PC-9 (cell line): ENCODE measurements at places on chromosomes 1 and 21. TPM values are rescaled to one million over a fixed set of nuclear protein-coding genes. Genes with fewer than 3 reads are reported as not detected.

GRCh38 chr1:7366955-7367665 lies 404.0 kb upstream of the VAMP3 start:
- H3K4me3 ChIP-seq = no peak overlapping the region
- no peak for DNase-seq
- no peaks in the 10 kb centered on the region for H3K36me3 ChIP-seq
- H3K27me3 ChIP-seq = peaks cover 22% of the 10 kb centered on the region; the same call in 1 of the 2 replicates
- no peaks in the 10 kb centered on the region for H3K4me1 ChIP-seq
- no peak overlapping the region for H3K27ac ChIP-seq

GPR25 gene
- not detected in 2 replicates for total RNA-seq

- H3K27me3 ChIP-seq = no peaks in the 10 kb centered on the region
- peaks cover 71% of the 10 kb centered on the region for H3K4me1 ChIP-seq
- H3K27ac ChIP-seq = no peak overlapping the region; the same call in 1 of the 2 replicates
- no peak overlapping the region for H3K4me3 ChIP-seq
- DNase-seq = no peak
- H3K36me3 ChIP-seq = no peaks in the 10 kb centered on the region
Measured at GRCh38 chr1:161091796-161092507, 2.6 kb upstream of the NECTIN4 start.

ADORA3 gene
- total RNA-seq = not detected in 2 replicates

OR2M3 gene
- 0.20 and 0.35 TPM in 2 replicates for total RNA-seq

DNA sequence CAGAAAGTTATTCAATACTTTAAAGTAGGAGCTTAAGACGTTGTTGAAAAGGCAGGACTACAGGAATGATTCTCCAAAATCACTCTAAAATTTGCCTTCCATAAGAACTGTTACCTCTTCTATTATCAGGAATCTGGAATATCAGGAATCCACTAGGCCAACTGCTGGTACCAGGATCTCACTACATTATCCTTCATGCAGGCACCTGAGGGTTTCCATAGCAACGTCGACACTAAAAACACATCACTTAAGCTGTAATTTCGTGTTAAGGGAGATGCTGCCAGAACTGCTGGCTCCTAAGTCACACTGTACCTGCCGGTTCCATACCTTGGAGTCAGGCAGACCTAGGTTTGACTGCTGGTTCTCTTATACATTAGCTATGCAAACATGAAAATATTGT lies 139.7 kb upstream of the C1orf87 start:
- no peaks in the 10 kb centered on the region for H3K36me3 ChIP-seq
- H3K4me3 ChIP-seq = no peak overlapping the region
- no peaks in the 10 kb centered on the region for H3K4me1 ChIP-seq

DNA sequence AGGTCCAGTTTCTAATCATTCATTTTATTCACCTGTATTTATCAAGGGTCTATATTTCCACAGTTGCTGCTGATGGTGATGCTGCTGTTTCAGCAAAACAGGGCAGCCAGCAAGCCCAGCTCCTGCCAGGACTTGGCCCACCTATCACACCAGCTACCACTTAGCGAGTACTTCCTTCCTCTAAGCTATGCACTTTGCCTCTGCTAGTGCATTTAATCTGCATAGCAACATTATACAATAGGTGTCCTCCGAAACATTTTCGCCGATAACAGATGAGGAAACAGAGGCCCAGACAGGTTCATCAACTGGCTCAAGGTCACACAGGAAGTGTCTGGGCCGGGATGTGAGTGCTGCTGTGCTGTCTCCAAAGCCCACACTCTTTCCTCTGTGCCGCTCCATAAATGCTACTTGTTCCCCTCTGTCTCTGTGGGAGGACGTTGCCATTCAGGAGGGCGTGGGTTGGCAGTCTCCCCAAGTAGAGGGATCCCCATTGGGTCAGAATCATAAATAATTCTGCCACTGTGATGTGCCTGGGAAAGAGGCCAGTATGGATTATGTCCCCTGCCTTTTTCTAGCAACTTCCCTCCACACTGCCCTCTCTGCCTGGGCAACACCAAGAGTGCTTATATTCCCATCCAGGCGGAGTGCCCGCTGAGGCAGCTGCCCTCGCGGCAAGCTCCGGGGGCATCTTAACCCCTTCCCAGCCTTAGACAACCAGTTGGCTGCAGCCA lies 9.4 kb upstream of the PLEKHA6 start:
- DNase-seq = no peak
- H3K4me3 ChIP-seq = no peak overlapping the region
- no peaks in the 10 kb centered on the region for H3K27me3 ChIP-seq
- H3K36me3 ChIP-seq = peaks cover 5% of the 10 kb centered on the region
- H3K27ac ChIP-seq = no peak overlapping the region

AVPR1B gene
- not detected in 2 replicates for total RNA-seq

DNA sequence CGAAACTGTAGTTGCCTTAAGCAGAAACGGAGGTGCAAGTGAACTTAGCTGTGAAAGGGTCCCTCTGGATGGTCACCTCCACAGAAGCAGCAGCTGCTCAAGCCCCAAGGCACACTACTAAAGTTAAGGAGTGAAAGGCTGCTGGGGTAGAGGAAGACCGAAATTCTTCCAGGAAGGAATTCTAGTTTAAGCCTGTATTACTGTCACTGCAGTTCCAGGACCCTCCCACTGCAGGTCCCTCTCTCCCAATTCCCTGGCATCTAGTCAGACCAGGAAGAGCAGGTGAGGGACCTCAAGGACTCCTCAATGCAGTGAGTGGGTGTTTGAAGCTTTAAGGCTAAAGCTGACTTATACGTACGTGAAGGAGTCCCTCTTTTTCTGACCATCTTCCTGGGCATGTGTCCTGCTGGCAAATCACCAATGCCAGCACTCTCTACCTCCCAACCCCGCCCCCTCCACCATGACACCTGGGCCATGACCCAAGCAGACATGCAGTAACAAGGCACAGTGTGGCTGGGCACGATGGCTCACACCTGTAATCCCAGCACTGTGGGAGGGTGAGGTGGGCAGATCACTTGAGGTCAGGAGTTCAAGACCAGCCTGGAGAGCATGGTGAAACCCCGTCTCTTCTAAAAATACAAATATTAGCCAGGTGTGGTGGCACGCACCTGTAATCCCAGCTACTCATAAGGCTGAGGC lies 57.2 kb downstream of the TGFBR3 start:
- no peaks in the 10 kb centered on the region for H3K36me3 ChIP-seq
- no peak overlapping the region for H3K27ac ChIP-seq
- H3K4me3 ChIP-seq = no peak overlapping the region
- no peak for DNase-seq

- H3K27ac ChIP-seq = peak overlapping the region; percentile 89
- H3K27me3 ChIP-seq = no peaks in the 10 kb centered on the region
- peaks cover 66% of the 10 kb centered on the region for H3K4me1 ChIP-seq
Measured at GRCh38 chr1:44048532-44049215, 17.4 kb upstream of the SLC6A9 start.

GRCh38 chr1:205342986-205343385 lies 13.7 kb downstream of the KLHDC8A start:
- peaks cover 8% of the 10 kb centered on the region for H3K4me1 ChIP-seq
- H3K27me3 ChIP-seq = peaks cover 13% of the 10 kb centered on the region
- H3K27ac ChIP-seq = no peak overlapping the region
- DNase-seq = no peak
- H3K36me3 ChIP-seq = no peaks in the 10 kb centered on the region

GRCh38 chr1:36481771-36482723 lies 666 bp downstream of the CSF3R start:
- no peaks in the 10 kb centered on the region for H3K36me3 ChIP-seq
- no peak overlapping the region for H3K4me3 ChIP-seq
- peaks cover 29% of the 10 kb centered on the region for H3K4me1 ChIP-seq
- no peak for DNase-seq
- no peak overlapping the region for H3K27ac ChIP-seq

DNA sequence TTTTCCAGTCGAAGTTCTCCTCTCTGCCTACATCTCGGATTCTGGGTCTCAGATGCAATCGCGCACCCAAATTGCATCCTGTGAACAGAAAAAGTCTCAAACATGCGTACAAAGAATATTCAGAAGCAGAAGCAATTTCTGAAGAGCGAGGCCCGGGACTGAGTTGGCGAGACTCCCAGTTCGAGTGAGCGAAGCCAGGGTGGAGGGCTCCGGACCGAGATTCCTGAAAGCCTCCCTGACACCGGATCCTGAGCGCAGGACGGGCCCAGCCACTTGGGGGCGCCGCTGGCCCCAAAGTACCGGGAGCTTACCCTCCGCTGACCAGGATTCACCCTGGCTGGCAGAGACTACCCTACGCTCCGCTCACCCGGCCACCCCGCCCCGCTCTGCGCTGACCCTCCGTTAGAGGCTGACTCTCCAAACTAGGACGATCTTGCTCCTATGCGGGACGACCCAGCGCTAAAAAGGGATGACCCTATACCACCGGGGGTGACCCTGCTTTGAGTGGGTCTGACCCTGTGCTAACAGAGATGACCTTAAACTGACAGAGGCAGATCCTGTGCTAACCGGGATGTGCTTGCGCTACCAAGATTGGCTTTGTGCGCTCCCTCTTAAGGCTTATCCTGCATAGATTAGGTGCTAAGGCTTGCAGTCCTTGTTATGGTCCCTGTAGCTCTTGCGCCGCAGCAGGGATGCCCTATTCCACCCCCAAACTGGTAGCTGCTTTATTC lies 12.1 kb downstream of the FOXD2 start:
- no peak overlapping the region for H3K4me3 ChIP-seq
- H3K36me3 ChIP-seq = no peaks in the 10 kb centered on the region
- H3K27ac ChIP-seq = no peak overlapping the region
- H3K4me1 ChIP-seq = no peaks in the 10 kb centered on the region
- no peak for DNase-seq

- no peak overlapping the region for H3K27ac ChIP-seq
- no peaks in the 10 kb centered on the region for H3K4me1 ChIP-seq
- no peak for DNase-seq
- H3K27me3 ChIP-seq = no peaks in the 10 kb centered on the region
- no peaks in the 10 kb centered on the region for H3K36me3 ChIP-seq
Measured at GRCh38 chr1:234697015-234697414, 87.0 kb upstream of the IRF2BP2 start.

DNA sequence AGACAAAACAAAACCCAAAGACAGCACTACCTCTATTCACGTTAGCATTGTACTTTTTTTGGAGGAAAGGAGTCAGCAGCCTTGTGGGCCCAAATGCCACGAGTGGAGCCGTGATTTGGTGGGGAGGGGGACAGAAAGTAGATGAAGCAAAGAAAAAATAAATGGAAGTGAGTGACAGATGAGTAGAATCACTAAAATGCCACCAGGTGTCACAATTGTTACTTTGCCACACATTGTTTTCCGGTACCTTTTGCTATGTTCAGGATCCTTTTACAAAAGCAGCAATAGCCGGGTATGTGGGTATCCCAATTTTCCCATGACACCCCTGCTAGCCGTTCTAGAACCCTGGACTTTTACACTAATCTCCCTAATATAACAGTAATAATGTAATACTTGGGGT lies 85.0 kb upstream of the AK4 start:
- no peaks in the 10 kb centered on the region for H3K27me3 ChIP-seq
- H3K4me3 ChIP-seq = no peak overlapping the region
- no peak for DNase-seq
- H3K4me1 ChIP-seq = peaks cover 4% of the 10 kb centered on the region; the same call in 1 of the 2 replicates
- H3K27ac ChIP-seq = no peak overlapping the region

DNA sequence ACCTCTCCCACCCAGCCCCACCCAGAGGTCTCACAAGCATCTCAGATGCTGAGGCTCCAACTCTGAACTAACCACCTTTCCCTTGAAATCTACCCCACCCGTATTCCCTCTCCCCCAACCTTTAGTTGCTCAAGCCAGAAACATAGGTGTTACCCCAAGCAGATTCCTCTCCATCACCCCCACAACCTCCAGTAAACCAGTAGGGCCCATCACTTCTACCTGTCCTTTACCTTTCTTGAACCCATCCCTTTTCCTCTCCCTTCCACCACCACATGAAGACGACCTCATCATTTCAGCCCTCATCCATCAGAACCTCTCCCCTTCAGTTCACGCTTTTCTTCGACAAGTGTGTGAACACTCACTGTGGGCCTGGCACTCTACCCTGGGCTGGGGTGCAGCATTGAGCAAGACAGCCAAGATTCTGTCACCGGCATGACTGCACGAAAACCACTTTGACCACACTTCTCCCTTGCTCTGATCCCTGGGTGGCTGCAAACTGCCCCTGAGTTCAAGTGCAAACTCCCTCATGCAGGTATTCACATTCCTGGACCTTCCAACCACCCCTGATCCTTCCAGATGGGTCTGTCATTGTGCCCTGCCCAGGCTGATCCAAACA lies 65.5 kb upstream of the LAPTM5 start:
- peaks cover 12% of the 10 kb centered on the region for H3K4me1 ChIP-seq
- no peak overlapping the region for H3K4me3 ChIP-seq
- DNase-seq = peak; percentile 41
- H3K27ac ChIP-seq = no peak overlapping the region
- H3K36me3 ChIP-seq = no peaks in the 10 kb centered on the region
- H3K27me3 ChIP-seq = peaks cover 9% of the 10 kb centered on the region; the same call in 1 of the 2 replicates

DNA sequence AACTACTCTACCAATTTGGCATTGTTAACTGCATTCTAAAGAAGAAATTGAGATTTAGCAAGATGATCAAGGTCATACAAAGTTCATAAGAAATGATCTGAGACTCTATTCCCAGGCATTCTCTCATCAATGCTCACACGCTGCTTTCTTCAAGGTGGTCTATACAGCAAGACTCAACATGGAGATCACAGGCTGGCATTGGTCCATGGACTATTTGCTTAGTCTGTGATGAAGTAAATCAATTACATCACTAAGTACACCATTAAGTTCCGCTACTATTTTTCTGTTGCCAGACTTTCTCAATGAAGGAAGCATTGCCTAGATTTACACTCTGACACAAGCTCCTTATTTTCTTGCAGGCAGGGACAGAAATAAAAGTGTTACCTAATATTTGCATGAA lies 51.9 kb upstream of the CYP2J2 start:
- no peak overlapping the region for H3K4me3 ChIP-seq
- no peak for DNase-seq
- H3K4me1 ChIP-seq = no peaks in the 10 kb centered on the region
- H3K27me3 ChIP-seq = no peaks in the 10 kb centered on the region
- no peaks in the 10 kb centered on the region for H3K36me3 ChIP-seq

AJAP1 gene
- total RNA-seq = not detected in 2 replicates

GRCh38 chr1:218217040-218217439 lies 68.1 kb upstream of the RRP15 start:
- H3K4me1 ChIP-seq = no peaks in the 10 kb centered on the region
- no peak for DNase-seq
- H3K4me3 ChIP-seq = no peak overlapping the region
- H3K36me3 ChIP-seq = no peaks in the 10 kb centered on the region
- H3K27ac ChIP-seq = no peak overlapping the region

OR2T11 gene
- total RNA-seq = not detected in 2 replicates

GRCh38 chr1:198935306-198935921 lies 296.6 kb downstream of the PTPRC start:
- peak overlapping the region; percentile 50; the same call in 1 of the 2 replicates for H3K4me3 ChIP-seq
- peak overlapping the region; percentile 49; the same call in 1 of the 2 replicates for H3K27ac ChIP-seq

ZNF436 gene
- 12.2 and 14.0 TPM in 2 replicates for total RNA-seq

GRCh38 chr1:218692808-218693207 lies 347.7 kb downstream of the TGFB2 start:
- H3K36me3 ChIP-seq = no peaks in the 10 kb centered on the region
- no peak overlapping the region for H3K4me3 ChIP-seq
- H3K27ac ChIP-seq = no peak overlapping the region
- no peak for DNase-seq
